ENCODE measurements at places on chromosomes 16 and 17. TPM values are rescaled to one million over a fixed set of nuclear protein-coding genes. Genes with fewer than 3 reads are reported as not detected.

GRCh38 chr17:7416323-7416722, 3.8 kb upstream of the SPEM1 start:
- no peaks in the 10 kb centered on the region for H3K4me1 ChIP-seq
- DNase-seq: no peak
- no peak overlapping the region for H3K27ac ChIP-seq
- no peak overlapping the region for H3K4me3 ChIP-seq
- no peaks in the 10 kb centered on the region for H3K27me3 ChIP-seq
- no peaks in the 10 kb centered on the region for H3K36me3 ChIP-seq

- H3K4me3 ChIP-seq: no peak overlapping the region
- no peaks in the 10 kb centered on the region for H3K27me3 ChIP-seq
These were observed 8.0 kb downstream of the CFAP20 start for GRCh38 chr16:58121132-58121531.

Gene HEXD
- total RNA-seq: 15.5 TPM

Gene RAB40C
- total RNA-seq: 29.3 TPM

All from gastrocnemius medialis (tissue), 4 donors.